Cortex of kidney (tissue), 1 donor: ENCODE measurements at places on chromosomes 12 and 14.

GRCh38 chr12:26425587-26426260 is 230.4 kb downstream of the SSPN start:
- no peak for DNase-seq

DNA sequence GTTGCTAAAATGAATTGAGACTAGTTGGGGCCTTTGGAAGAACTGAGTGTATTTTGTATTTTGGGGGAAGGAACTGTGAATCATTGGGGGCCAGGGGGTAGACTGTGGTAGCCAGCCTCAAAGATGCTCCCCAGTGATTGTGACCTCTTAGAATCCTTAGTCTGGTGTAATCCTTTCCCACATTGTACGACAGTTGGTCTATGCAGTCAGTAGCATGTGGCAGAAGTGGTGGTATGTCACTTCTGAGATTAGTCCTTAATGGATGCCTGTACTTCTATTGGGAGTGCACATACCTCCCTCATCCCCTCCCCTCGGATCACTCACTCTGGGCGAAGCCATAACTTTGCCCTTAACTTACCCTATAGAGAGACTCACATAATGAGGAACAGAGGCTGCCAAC is 48.0 kb downstream of the USP15 start:
- no peak for DNase-seq

- no peak for DNase-seq
These were observed 4.0 kb upstream of the MAPK1IP1L start for GRCh38 chr14:55047301-55048053.

- DNase-seq: no peak
These were observed 38.9 kb downstream of the SFSWAP start for GRCh38 chr12:131749618-131750315.

DNA sequence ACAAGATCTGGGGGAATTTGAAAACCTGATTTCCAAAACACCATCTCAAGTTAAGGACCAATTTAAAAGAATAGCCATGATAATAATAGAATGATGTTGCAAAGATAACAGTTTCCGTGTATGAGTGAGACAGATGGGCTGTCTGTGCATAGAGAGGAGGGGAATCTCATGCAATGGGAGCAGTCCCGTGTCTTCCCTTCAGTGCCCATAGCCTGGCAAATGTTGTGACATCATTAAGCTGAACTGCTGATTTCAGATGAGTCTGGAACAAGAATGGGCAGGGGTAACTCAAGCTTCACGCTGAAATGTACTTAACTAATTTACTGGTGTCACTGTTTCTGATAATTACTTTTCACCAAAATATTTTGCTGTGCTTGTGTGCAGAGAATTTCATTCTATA is 454.0 kb downstream of the FOXG1 start:
- DNase-seq: no peak

DNA sequence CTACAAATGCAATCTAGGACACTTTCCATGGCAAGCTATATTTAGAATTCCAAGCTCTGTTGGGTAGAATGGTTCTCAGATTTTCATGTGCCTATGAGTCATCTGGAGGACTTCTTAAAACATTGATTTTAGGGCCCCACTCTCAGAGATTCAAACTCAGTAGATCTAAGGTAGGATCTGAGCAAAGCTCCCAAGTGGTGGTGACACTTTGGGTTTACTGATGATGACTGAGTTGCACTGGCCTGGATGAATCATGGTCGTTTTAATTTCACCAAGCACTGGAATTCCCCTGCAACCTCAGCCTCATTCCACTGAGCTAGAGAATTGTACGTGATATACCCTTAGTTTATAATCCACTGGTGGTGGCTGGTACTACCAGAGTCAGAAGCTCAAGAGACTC is 86.5 kb downstream of the PPM1H start:
- DNase-seq: no peak

DNA sequence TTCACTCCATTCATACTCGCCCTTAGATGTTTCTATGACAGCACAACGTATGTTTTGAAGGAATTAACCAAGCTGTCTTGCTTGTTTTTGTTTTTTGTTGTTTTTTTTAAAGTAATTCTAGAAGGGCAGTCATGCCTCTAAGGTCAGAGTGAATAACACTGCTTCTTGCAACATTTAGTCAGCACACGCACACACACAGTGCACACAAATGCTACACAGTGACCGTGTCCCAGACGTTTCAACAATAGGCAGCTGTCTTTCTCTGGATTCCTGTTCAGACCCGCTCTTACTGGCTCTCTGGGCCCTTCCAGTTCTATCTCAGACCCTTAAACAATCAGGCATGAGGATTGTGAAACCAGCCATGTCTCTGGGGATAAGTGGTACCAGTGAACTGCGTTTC is 351.0 kb upstream of the FKBP4 start:
- DNase-seq: no peak

DNA sequence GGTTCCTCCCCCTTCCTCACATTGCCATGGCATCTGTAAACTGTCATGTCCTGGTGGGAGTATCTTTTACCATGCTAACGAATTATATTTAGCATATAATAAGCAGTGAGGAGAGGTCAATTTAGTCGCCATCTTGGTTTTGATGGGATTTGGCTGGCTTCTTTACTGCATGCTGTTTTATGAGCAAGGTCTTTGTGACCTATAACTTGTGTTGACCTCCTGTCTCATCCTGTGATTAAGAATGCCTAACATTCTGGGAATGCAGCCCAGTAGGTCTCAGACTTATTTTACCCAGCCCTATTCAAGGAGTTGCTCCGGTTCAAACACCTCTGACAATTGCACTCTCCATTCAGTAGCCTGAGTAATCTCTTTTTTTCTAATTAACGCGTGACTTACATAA is 2.1 kb upstream of the EIF4B start:
- DNase-seq: no peak

- no peak for DNase-seq
These were observed 10.1 kb upstream of the SMCO3 start for GRCh38 chr12:14824012-14824634.

DNA sequence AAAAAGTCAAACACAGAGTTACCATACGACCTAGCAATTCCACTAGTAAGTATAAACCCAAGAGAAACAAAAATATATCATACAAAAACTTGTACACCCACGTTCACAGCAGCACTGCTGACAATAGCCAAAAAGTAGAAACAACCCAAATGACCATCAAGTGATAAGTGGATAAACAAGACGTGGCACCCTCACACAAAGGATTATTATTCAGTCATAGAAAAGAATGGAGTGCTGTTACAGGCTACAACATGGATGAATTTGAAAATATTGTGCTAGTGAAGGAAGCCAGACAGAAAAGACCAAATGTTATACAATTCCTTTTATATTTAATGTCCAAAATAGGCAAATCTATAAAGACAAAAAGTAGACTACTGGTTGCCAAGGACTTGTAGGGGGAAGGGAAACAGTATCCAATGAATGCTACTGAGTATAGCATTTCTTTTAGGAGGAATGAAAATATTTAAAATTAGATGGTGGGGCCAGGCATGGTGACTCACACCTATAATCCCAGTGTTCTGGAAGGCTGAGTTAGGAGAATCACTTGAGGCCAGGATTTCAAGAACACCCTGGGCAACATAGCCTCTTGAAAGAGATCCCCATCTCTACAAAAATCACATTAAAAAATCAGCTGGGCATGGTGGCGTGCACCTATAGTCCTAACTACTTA is 41.9 kb downstream of the SPTLC2 start:
- no peak for DNase-seq

- DNase-seq: no peak
These were observed 37.7 kb downstream of the LRRC74A start for GRCh38 chr14:76863724-76864407.

- no peak for DNase-seq
These were observed 240.4 kb downstream of the RGS6 start for GRCh38 chr14:72172597-72172996.

- no peak for DNase-seq
These were observed 249.1 kb downstream of the AKAP6 start for GRCh38 chr14:32578181-32578580.

- no peak for DNase-seq
These were observed 851 bp downstream of the YLPM1 start for GRCh38 chr14:74763803-74764531.

- no peak for DNase-seq
These were observed 92.5 kb downstream of the VCPKMT start for GRCh38 chr14:50023671-50024490.

DNA sequence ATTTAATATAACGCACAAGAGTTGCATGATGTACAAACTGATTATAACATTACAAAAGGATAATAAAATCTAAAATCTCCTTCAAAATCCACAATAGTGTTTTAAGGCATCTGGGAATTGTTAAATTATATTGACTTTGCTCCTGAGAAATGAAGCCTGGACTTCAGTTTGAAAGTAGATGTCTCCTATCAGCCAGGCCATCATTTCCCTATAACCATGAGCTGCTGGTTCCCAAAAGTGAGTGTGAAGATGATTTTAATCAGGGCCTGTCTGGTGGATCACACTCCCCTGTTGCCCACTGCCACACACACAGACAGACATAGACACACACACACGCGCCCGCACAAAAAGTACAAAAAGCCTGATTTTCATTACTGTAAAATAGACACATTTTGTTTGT is 480.7 kb downstream of the RPS29 start:
- DNase-seq: no peak

- no peak for DNase-seq
These were observed 6.9 kb upstream of the TSPAN8 start for GRCh38 chr12:71164568-71165197.

DNA sequence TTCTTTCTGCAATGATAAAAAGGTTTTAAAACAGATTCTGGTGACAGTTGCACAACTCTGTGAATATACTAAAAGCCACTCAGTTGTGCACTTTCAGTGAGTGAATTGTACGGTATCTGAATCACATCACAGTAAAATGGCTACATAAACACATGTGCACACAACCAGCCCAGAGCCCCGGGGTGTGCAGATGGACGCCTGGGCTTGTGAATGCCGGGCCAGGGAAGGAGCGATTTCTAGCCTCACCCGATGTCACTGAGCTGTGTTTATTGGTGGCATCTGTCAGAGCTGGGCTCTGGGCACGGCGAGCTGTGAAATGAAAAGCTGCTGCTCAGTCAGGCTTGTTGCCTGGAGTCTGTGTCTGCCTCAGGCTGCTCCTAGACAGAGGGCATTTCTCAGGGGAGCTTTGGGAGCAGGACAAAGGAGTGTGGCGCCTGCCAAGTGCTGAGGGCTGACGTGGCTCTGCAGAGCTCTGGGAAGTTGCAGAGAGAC is 25.9 kb downstream of the RHOF start:
- DNase-seq: no peak

DNA sequence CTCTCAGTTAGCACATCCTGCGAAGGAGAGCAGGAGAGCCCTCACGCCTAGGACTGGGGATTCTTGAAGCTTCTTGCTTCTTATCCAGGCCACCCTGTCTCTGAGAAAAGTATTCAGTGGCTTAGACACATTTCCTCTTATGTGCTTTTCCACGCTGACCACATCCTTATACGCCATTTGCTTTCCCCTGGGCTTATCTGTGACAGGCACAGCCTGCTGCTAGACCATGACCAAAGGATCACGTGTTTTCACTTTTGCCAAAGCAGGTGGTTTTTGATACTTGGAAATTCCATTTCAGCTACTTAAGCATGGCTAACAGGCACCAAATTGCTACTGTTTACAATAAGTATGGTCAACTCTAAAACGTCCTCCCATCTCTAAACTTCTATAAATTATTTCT is 587.4 kb downstream of the AACS start:
- no peak for DNase-seq

DNA sequence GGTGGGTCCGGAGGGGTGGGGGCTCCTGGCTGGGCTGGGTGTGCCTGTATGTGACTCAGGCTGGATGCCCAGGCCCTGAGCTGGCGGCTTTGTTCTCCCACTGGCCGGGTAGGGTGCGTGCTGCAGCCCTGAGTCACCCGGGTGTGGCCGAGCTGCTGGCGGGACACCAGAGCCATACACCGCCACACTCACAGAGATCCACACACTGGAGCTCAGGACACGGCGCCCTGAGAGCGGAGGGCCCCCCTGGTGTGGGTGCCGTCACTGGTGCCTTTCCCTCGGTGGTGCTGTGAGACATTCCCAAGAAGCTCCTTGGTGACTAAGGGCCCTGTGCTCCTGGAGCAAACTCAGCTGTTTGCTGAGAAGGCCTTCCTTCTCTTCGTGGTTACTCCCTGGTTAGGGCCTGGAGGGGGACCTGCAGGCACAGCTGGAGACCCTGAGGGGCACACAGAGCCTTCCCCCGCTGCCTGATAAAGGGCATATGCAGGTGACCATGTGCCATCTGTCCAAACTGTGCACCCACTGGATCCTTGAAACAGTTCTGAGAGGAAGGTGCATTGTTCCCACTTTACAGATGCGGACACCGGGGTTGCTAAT is 44.3 kb downstream of the KRT80 start:
- no peak for DNase-seq

DNA sequence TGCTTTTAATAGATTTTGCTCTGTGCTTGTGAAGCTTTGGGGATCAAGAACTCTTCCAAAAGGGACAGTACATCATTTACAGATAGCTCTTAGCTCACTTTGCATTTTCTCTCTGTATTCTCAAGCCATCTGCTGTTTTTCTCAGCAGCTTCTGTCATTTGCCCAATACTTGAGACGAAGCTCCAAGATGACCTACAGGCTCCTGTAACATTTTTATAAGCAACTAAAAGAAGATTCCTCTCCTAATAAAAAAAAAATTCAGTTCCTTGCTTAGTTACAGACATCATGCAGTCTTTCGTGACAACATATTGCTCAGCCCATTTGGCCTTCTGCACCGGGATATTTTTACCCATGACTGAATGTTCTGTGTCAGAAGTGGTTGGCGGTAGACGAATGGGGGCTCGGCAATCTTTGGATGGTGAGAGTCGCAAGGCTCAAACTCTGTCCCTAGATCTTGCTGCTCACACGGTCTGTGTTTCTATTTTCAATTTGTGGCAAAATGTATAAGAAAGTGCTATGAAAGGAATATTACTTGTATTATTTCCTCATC is 215.6 kb downstream of the FSCB start:
- DNase-seq: no peak

- no peak for DNase-seq
These were observed 187.7 kb upstream of the LHX5 start for GRCh38 chr12:113659416-113659815.

GRCh38 chr12:64187794-64188193 is 34.3 kb downstream of the KICS2 start:
- DNase-seq: no peak

- DNase-seq: no peak
These were observed 187.1 kb downstream of the MON2 start for GRCh38 chr12:62653740-62654139.

- DNase-seq: no peak
These were observed 148.8 kb upstream of the CRY1 start for GRCh38 chr12:107242189-107242588.

DNA sequence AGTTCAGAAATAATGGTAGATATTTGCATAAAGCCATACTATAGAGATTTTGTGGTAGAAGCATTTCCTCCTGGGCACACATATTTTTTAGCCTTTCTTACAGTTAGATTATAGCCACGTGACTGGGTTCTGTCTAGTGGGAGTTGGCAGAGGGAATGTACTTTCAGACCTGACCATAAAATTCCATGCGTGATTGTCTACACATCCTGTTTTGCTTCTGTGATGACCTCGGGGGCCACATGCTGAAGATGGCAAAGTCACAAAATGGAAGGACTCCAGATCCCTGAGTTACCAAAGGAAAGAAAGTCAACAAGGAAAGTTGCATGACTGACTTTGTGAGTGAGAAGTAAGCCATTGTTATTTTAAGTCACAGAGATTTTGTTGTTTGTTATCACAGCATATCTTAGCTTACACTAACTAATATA is 14.6 kb upstream of the MIA2 start:
- DNase-seq: no peak

GRCh38 chr12:80794551-80794950 is 77.8 kb downstream of the MYF5 start:
- no peak for DNase-seq

- no peak for DNase-seq
These were observed 35.9 kb upstream of the TMTC2 start for GRCh38 chr12:82650627-82651337.

GRCh38 chr14:72616294-72616693 is 277.6 kb downstream of the DPF3 start:
- DNase-seq: no peak
